ENCODE measurements at places on chromosomes 6 and 20. TPM values are rescaled to one million over a fixed set of nuclear protein-coding genes. Genes with fewer than 3 reads are reported as not detected.

Gene BPI
- total RNA-seq, result not detected

Gene KCNK5
- total RNA-seq, result 0.47 TPM

Gene SLC17A9
- 0.47 TPM for total RNA-seq

- no peak for DNase-seq
Observed at GRCh38 chr6:8627085-8627861, 191.9 kb upstream of the SLC35B3 start.

DNA sequence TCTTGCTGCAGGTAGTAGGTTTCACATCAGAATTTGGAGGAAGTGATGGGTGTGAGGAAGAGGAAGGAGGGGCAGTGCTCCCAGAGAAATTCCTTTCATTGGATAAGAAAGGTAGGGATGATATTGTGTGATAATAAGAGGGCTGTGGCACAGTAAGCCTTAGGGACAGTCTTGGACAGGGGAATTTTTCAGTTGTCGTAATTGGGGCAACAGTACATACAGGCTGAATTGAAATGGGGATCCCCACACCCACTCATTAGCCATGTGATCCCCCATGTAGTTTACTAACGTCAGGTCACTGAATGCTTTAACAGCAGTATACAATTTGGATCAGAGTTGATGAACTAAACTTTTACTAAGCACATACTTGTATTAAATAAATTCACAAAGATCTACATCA, 79.4 kb downstream of the FOXO3 start:
- no peak for DNase-seq

GRCh38 chr6:71419217-71420094, 130.8 kb downstream of the OGFRL1 start:
- peak; percentile 26 for DNase-seq

GRCh38 chr20:59043698-59044097, 1.1 kb upstream of the PRELID3B start:
- DNase-seq, result no peak

DNA sequence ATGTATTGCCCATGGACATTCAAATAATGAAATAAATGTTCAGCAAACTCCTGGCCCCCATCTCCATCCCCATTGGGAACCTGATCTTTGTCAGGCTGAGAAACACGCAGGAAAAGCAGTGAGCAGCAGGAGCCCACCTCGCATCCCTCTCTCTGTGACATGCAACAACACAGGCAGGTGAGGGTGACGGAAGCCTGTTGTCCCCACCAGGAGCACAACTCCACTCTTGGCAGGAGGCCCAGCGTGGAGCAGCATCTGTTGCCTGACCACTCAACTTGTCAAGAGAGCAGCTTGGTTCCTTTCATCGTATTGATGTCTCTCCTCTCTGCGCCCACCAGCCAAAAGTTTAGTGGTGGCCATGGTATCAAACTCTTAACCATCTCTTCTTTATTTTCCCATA, 586.9 kb upstream of the ARID1B start:
- no peak for DNase-seq

Measured in left ventricle myocardium inferior (tissue), 1 donor.